ENCODE measurements at places on chromosomes 1 and 21.

GRCh38 chr1:243292117-243292516, 36.3 kb downstream of the SDCCAG8 start:
- DNase-seq = no peak

GRCh38 chr1:183070923-183071618, 47.9 kb downstream of the LAMC1 start:
- no peak for DNase-seq

DNA sequence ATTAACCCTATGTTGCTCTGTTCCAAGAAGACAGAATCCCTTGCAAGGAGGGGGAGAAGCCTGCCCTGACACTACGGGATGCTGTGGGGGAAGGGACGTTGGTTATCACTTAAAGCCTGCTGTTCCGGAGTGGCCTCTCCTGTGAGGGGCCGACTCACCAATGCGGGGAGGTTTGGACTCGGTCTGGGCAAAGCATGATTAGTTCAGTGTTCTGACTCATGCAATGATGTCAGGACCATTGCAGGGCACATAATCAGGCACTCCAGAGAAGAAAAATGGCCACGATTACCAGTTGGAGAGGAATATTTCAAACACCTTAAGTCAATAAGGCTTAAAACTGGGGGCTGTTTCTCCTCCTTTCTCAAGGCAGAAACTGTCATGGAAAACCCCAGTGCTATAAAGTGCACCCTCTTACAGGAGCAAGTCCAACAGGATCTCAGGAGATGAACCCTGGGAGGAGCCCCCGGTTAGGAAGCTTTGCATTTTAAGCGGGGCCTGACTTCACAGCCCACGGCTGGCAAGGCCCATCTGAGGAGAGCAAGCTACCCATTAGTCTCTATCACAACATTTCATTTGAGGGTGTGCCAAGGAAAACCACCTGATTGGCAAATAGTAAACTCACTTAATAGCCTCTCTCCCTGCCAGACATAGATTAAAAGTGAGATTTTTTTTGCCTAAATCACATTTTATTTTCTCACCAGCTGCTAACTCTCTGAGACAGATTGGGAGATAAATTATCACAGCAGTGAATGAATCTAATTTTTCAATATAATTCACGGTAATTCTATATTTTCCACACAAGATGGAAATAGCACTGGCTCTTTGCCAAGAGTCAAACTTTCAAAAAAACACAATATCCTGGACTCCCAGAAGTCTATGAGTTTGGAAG, 202.5 kb downstream of the C1orf94 start:
- no peak for DNase-seq

DNA sequence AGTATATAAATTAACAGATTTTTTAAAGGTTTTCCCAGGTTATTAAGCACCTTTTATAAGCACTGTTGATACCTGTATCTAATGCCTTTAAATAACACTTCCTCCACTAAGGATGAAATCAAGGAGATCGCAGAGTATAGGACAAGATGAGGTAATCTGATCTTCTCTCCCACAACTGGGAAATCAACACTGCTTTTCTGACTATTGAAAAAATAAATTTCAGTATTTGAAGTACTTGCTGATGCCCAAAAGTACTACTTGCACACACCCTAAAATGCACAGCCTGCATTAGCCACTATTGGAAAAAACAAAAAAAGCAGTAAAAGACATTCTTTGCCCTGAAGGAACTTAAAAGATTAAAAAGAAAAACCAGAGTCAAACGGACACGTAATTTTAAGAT, 48.6 kb downstream of the PUM1 start:
- DNase-seq = no peak

GRCh38 chr1:22836850-22837249, 126.2 kb downstream of the EPHB2 start:
- DNase-seq = no peak

DNA sequence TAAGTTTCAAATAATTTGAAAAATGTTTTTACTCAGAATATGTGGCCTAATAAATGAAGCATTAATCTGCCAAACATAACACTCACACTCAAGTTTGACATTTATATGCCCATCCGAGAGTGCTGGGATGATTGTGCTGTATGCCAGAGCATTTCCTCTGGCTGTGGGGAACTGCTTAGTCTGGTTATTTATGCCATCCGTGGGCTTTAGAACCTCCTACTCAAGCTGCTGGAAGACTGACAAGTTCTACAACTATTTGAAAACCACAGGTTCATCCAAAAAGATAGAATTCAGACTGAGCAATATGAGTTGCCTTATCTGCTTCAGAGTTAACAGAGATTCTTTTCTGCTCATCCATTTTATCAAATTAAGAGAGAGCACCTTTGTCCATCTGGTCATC, 25.9 kb downstream of the PCNX2 start:
- DNase-seq = no peak

GRCh38 chr1:8821084-8821483, 3.6 kb upstream of the RERE start:
- no peak for DNase-seq

- DNase-seq = no peak
These were observed 9.6 kb upstream of the RASSF5 start for GRCh38 chr1:206497774-206498173.

DNA sequence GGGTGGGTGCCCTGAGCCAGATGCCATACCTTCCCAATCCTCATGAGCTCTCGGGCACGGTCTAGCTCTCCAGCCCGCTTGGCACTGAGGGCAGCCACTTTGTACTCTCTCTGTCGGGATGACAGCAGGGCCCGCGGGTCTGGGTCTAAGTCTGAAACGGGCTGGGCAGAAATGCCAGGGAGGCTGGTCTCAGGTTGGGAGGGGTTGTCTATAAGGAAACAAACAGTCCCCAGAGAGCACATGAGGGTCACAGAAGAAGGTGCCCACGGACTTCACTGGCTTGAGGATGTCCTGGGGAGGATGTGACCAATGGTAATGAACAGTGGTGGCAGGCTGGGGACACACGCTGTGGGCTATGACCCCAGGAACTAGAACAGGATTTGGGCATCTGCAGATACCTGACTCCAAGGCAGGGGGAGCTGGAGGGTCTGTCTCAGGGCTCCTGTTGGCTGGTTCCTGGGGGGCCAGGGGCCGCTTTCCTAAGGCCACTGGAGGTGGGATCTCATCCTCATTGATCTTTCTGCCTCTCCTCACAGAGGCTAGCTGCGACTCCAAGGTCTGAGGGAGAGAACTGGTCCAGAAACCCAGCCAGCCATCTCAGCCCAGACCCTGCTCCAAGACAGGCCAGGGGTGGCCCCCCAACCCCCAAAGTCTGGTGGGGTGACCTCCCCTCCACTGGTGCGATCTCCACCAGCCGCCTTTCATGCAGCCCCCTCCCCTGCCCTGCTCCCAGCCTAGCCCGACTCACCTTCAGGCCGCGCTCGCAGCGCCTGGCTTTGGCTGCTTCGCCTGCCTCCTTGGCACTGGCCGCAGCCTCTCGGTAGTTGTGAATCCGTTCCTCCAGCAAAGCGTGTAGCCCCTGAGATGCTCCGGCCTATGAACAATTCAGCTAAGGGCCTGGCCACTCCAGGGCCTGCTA, 6.1 kb downstream of the CC2D1B start:
- no peak for DNase-seq

DNA sequence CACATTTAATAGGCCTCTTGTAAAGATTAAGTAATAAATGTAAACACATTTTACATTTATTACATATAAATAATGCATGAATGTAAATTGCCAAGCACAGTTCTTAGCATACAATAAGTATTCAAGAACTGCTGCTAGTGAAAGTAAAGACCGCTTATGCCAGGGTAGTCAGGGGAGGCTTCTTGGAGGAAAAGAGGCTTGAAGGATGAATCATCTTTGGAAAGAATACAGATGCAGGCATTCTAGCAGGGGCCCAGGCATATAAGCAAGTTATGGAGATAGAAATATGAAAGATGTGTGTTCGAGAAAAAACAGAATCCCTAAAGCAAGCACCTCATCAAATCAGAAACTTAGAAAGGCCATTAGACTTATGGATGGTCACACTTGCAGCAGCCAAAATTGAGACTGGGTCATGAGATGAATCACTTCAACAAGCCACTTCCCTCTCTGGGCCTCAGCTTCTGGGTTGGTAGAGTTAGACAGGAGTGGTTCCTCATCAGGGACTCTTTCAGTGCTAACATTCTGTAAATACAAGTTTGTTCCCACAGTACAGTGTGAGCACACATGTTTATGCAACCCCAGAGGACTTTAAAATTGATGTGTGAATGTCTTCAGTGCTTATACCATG, 79.8 kb upstream of the ROR1 start:
- no peak for DNase-seq

GRCh38 chr1:161439280-161440232, 65.7 kb upstream of the FCGR2A start:
- DNase-seq = no peak

DNA sequence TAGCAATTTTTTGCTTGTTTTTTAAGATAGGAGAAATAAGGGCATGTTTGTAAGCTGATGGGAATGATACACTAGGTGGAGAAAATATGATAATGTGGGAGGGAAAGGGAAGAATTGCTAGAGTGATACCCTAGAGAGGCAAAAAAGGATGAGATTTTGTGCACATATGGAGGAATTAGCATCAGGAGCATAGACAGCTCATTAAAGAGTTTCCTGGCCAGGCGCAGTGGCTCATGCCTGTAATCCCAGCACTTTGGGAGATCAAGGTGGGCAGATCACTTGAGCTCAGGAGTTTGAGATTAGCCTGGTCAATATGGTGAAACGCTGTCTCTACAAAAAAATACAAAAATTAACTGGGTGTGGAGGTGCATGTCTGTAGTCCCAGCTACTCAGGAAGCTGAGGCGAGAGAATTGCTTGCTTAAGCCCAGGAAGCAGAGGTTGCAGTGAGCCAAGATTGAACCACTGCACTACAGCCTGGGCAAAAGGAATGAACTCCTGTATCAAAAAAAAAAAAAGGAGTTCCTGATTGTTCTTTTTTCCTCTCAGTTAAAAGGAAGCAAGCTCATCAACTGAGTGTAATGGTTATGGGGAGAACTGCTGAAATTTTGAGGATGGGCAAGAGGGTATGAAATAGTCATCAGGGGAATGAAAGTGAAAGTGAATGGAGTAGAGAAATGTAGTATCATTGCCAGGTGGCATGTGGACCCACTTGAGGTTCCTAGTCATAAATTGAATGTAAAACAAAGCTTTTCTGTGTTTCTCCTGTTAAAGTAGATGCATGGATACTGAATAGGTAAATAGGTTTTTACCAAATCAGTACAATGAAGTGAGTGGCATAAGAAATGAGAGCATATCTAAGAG, 35.5 kb downstream of the SH3GLB1 start:
- no peak for DNase-seq

GRCh38 chr21:7917729-7918128, 2603.7 kb upstream of the TPTE start:
- DNase-seq = no peak

DNA sequence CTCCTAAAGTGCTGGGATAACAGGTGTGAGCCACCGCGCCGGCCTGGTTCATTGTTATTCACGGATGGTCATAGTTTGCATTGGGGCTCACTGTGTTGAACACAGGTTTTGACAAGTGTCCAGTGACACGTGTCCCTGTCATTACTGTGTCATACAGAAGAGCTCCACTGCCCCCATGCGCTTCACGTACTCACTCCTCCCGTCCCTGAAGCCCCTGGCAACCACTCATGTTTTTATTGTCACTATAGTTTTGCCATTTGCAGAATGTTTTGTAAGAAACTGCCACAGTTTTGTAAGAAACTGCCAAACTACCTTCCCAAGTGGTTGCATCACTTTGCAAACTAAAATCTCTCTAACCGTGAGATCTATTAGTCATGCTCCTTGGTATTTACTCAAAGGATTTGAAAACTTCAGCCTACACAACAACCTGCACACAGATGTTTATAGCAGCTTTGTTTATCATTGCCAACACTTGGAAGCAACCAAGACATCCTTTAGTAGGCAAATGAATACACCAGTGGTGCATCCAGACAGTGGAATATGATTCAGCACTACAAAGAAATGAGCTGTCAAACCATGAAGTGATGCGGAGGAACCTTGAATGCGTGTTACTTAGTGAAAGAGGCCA, 163.2 kb upstream of the COL6A1 start:
- DNase-seq = no peak

DNA sequence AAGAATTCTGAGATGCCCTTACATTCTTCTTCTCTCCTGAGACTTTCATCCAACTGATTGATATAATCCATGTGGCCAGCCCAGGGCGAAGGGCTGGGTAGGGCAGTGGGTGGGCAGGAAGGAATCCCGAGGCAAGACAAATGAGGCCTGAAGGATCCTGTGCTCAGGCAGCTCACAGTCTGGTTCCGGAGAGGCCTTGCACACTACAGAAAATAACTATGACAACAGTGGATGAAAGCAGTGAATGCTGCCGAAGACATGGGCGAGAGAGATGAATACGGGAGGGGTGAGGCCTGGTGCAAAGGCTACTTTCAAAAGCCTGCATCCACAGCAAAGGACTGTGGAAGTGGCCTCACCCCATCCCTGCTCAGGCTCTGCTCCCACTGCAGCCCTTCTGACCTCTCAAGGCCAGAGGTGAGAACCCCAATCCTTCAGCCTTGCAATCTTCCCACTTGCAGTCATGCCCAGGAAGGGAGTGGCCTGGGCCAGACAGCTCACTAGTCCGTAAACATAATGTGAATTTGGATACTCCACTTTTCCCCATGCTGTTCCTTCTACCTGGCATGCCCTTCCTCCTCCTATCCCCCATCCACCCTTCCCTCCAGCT, 183.7 kb upstream of the EDN2 start:
- DNase-seq = no peak

GRCh38 chr1:210655511-210655910, 326.8 kb downstream of the HHAT start:
- no peak for DNase-seq

GRCh38 chr1:229585338-229585737, 26.8 kb upstream of the ABCB10 start:
- no peak for DNase-seq

DNA sequence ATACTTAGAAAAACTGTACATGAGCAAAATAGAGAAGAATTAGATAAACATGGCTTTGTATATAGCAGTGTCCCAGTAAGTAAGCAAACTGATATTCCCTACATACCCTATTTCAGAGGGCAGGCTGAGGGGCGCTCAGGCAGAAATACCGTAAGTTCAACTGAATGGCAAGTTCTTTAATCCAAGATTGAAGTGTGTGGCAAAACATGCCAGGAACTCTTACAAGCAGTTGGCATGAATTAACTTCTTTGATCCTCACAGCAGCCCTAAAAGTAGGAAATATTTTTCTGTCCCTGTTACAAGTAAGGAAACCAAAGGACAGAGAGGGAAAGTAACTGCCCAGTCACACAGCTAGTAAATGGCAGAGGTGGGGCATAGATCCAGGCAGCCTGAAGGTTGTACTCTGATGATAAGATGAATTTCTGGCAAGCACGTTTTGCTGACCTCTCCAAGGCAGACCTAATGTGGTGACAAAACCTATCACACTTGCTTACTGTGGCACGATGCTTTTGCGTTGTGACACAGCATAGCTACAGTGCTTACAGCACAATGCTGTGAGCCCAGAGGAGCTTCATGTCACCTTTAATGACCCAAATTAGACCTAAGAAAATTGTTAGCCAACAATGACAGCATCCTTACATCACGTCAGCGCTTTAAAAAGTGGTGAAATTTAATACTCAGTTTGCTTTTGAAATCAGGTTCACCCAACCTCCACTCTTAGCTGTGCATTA, 35.0 kb upstream of the THEM4 start:
- no peak for DNase-seq

Data from stimulated activated naive CD4-positive, alpha-beta T cell (primary cell).